ENCODE measurements at places on chromosomes 5 and 9.

DNA sequence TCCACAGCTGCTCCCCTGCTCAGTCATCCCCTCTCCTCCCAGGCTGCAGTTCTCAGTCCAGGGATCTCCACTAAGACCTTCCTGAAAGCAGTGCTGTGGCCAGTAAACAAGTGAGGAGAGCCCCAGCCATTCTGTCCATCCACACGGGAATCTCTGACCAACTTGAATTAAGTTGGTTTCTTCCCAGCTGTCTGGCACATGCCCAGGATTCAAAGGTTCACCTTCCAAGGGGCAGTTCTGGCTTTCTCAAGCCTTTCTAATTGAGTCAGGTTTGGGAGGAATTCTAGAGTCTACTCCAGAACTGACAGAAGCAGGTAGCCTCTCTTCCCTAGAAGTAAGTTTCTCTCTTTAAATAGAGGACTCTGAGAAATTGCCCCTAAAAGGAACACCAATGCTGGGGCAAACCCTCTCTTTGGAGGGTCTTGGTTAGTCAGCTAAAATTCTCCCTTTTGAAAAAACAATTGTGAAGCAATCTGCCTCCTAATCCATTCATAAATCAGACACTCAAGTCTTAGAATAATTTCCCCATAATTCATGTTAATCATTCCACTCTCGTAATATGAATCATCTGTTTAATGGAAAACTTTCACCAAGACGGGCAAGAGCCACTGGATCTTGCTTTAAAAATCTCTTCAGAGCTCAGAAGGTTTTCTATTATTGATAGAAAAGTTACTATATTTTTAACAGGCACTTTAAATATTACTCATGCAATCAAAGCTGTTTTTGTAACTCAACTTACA is 133.8 kb downstream of the SPOCK1 start:
- no peak for DNase-seq

DNA sequence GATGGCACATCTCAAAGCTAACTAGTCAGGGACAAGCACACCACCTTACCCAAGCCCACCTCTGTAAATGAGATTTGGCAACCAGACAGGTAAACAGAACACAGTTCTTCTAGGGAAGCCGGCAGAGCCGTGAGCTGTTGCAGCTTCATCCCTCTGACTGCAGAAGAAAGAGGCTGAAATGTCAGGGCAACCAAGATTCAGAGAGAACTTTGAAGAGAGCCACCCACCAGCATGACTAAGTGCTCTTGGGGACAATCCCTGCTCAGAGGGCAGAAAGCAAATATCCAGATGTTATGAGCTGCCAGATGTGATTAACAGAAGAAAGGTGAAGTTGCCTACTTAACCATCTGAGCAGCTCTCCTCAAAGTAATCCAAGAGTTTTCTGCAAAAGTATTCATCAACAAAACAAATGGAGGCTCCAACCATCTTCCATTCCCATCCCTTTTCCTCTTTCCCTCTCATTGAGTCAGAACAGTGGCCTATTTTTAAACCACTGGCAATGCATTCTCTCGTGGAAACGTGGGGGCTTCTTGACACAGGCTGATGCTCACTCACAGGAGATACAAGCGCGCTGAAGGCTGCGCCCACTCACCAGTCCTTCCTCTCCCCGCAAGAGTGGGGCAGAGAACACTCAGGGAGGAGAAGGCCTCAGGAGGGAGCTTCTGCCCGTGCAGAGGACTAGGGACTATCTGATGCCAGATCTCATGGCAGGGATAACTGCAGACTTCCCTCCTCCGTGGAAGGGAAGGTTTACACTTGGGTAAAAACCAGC is 57.1 kb downstream of the SLIT3 start:
- DNase-seq = no peak

DNA sequence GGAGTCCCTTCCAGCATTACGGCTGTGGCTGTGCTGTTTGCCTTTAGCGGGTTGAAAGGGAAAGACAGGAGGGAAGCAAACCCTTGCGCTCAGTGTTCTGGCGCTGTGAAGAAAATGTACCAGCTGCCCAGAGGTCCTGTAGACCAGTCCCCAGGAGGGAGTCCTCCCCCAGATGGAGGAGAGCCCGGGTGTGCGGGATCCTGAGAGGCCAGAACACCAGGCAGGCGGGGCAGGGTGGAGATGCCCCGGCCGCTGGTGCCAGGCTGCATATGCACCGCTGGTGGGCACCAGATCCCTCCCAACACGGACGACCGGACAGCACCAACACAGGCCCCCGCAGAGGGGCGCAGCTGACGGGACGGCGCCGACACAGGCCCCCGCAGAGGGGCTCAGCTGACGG is 37.2 kb upstream of the SLC9A3 start:
- DNase-seq = no peak

DNA sequence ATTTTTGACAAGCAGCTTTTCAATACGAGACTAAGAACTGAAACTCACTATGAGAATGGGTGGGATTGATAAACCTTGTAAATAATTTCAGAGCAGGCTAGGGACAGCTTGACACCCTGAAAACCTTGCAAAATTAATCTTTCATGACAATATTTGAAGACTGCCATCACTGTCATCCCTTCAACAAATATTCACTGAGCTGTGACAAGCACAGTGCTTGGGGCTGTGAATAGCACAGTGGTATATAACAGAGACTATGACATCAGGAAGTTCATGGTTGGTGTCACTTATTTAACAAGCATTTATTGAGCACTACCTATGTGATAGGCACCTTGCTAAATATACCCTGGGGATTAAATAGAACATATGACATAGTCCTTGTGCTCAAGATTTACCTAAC is 741.0 kb upstream of the RIOK2 start:
- no peak for DNase-seq

- DNase-seq = peak; percentile 77
Observed at GRCh38 chr5:115068239-115069086, 101.2 kb downstream of the TRIM36 start.

DNA sequence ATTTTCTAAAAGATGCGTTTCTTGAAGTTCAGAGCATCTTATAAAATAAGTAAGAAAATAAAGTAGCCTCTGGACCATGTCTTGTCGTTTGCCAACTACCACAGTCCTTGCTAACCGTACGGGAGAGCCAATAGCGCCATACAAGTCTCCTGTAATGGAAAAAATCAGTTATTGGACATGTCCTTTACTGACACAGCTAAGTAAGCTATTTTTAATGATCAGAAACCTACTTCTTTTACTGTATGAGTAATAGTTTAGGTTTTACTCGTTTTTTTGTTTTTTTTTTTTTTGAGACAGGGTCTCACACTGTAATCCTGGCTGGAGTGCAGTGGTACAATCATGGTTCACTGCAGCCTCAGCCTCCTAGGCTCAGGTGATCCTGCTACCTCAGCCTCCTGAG is 37.7 kb upstream of the RAPGEF6 start:
- DNase-seq = no peak

- no peak for DNase-seq
Observed at GRCh38 chr9:86549401-86549811, 195.2 kb upstream of the TUT7 start.

DNA sequence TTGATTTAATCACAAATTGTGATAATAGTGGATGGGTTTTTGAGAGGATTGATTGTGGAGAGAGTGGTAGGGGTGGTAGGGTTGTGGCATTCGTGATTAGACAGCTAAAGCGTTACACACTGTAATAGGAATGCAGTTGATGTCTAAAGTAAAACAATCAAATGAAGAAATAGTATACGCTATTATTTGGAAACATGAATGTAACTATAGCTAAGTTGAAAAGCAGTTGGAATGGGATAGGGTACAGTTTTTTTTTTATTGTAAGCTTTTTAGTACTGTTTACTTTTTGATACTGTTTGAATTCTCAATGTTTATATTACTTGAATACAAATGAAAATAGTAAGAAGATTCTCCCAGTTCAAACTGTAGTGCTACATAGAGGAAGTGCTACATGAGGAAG is 51.8 kb downstream of the RANBP17 start:
- no peak for DNase-seq

GRCh38 chr9:135782946-135783345 is 81.0 kb downstream of the KCNT1 start:
- DNase-seq = no peak

GRCh38 chr5:94442991-94443390 is 175.4 kb downstream of the KIAA0825 start:
- DNase-seq = no peak

DNA sequence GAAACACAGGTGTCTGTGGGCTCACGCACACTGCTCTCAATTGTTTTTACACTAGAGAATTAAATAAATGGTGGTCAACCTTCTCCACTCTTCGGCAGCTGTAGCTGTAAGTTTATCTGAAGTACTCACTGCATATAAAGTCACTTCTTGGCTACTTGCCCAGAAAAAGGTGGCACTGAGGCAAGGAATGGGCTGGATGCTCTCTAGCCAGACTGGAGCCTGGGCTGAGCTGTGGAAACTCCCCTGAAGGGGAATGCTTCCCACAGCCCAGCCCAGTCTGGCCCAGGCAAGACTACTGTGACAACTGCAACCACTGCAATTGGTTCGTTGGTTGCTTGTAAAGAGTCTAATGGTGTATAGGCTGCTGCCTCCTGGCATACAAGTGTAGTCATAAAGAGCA is 4.5 kb downstream of the LEAP2 start:
- no peak for DNase-seq

- no peak for DNase-seq
Observed at GRCh38 chr5:82018462-82018861, 46.6 kb downstream of the ATG10 start.

- DNase-seq = peak; percentile 66
Observed at GRCh38 chr9:108885643-108886348, 23.7 kb downstream of the ACTL7A start.

GRCh38 chr9:126365780-126366179 is 39.2 kb downstream of the MVB12B start:
- no peak for DNase-seq

GRCh38 chr9:21165516-21165915 is 944 bp downstream of the IFNA21 start:
- no peak for DNase-seq

- no peak for DNase-seq
Observed at GRCh38 chr5:855771-856530, 5.2 kb upstream of the ZDHHC11 start.

DNA sequence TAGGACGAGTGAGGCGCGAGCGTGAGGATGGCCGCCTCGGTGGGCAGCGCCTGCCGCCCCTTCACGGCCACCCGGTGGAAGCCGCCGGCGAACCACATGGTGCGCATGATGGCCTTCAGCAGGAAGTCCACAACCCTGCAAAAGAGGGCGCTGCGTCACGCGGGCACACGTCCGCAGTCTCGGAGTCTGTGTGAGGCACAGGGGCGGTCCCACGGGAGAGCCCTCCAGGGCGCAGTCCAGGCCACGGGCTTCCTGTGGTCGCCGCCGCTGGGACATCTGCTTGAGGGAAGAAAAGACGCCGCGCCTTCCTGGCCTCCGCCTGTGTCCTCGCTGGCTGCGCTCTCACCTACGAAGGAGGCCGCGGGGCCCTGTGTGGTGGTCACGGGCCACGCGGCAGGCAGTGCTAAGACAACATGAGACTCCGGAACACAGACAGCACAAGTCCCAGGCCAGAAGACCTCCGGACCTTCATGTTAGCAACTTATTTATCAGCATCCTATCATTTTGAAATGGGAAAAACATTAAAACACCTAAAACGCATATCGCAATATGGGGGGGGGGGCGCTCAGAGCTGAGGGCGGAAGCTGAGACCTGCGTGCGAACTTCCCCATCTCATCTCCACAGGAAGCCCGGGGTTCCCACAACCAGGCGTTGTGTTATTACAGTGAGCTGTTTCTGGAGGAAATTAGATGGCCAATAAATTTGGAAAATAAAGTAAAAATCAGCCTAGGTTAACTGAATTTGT is 28.8 kb downstream of the LPCAT1 start:
- peak; percentile 29 for DNase-seq

DNA sequence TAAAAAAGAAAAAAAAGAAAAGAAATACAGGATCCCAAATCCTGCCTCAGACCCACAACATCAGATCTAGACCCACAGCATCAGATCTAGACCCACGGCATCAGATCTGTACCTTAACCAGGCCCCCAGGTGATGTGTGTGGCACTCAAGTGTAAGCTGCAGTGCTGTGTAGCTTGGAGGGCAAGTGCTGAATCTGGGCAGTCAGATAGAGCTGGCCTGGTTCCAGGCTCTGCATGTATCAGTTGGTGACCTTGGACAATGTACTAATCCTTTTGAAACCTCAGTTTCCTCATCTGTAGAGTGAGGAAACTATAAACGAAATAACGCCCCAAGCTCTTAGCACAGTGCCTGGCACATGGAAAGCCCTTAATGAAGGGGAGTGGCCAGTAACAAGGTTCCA is 16.7 kb downstream of the COL15A1 start:
- DNase-seq = no peak

DNA sequence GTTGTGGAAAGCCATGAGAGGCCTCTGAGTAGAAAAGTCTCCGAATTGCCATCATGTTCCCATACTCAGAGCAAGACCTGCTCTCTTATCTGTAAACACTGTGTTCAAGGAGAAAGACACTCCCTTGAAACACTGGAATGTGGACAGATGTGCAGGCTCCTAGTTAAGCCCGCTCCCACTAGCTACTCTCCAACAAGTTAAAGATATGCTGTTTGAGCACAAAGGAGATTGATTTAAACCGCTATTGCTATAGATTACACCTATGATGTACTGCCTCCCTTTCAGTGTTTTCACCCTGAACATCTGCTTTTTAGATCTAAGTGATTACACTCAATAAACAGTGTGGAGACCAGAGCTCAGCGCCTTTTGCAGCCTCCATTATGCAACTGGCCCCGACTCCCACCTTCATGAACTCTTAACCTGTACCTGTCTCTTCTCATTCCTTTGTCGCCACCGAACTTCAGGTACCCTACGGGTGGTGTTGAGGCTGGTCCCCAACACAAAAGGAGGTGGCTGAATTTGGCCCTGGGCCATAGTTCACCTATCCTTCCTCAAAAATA is 47.5 kb downstream of the TMEM245 start:
- DNase-seq = no peak

DNA sequence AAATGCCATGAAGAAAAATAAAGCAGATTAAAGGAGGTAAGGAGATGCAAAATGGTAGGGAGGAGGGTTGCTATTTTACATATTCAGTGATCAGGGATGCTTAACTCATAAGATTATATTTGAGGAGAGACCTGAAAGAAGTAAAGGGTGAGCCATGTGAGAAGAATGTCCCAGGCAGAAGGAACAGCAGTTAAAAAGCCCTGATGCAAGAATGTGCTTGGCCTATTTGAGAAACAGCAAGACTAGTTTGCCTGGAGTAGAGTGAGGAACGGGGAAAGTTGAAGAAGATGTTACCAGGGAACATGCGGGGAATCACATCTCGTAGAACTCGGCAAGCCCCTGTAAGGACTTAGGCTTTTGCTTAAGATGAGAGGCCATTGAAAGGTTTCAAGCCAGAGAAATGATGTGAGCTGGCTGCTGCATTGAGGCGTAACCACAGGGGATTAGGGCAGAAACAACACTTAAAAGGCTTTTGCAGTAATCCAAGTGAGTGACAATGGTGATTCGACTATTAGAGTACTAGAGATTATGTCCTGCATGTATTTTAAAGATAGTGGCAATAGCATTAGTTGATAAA is 198.7 kb downstream of the VPS13A start:
- no peak for DNase-seq

- DNase-seq = no peak
Observed at GRCh38 chr9:11269036-11269435, 656.2 kb upstream of the PTPRD start.

DNA sequence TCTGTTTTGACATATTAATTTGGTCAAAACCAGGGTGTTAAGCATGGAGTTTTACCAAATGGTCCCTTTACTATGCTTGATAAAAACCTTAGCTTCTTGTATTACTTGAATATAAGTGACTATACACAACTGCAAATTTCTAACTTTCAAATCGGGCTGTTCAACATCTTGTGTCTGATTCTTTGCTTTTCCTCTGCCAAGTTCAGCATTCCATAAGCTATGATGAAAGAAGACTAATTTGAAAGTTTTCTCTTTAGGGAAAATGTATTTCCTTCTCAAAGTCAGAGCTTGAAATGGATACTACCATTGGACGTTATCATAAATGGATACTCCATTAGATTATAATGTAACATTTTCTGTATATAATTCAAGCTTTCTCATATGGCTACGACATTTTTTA is 792.9 kb downstream of the EFNA5 start:
- DNase-seq = no peak
